ENCODE measurements at places on chromosomes 7 and 10. TPM values are rescaled to one million over a fixed set of nuclear protein-coding genes. Genes with fewer than 3 reads are reported as not detected.

The IFIT1B gene
- under 0.01 TPM for total RNA-seq

GRCh38 chr10:131216681-131217230, 94.8 kb downstream of the TCERG1L start:
- DNase-seq: no peak

The VPS50 gene
- total RNA-seq: 10.8 TPM

The OGDHL gene
- 0.27 TPM for total RNA-seq

- no peak for DNase-seq
These were observed 9.1 kb downstream of the CELF2 start for GRCh38 chr10:11026773-11027172.

GRCh38 chr10:520402-520787, 169.1 kb downstream of the DIP2C start:
- no peak for DNase-seq

The ADARB2 gene
- 1.1 TPM for total RNA-seq

DNA sequence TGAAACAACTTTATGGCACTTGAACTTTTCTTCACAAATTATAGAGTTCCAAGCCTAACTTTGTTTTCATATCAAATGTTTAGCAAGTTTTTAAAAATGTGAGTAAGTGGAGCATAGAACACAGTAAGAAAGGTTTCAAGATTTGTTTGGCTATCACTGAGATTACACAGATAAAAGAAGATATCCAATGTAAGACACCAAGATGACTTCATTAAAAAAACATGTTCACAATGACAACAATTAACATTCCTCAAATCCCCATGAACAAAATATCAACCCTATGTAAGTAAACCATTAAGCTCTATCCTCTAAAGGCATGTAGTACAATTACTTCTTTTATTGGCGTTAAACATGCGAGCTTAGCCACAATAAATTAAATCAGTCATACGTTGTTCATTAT, 129.7 kb downstream of the RELN start:
- no peak for DNase-seq

The LGI1 gene
- total RNA-seq: not detected

- no peak for DNase-seq
These were observed 61.1 kb downstream of the EBLN1 start for GRCh38 chr10:22156750-22157149.

DNA sequence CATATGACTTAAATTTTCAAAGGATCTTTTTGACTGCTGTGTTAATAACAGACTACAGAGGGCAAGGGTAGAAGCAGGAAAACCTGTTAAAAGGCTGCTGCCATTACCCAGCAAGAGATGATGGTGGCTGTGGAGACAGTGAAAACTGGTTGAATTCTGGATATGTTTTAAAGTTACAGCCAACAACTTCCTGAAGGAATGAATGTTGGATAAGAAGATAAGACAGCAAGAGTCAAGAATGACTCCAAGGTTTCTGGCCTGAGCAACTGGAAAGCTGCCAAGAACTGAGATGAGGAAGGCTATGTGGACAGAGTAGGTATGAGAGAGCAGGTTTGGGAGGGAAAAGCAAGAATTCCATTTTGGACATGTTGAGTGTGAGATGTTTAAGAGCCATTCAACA, 19.1 kb downstream of the CNOT4 start:
- no peak for DNase-seq

DNA sequence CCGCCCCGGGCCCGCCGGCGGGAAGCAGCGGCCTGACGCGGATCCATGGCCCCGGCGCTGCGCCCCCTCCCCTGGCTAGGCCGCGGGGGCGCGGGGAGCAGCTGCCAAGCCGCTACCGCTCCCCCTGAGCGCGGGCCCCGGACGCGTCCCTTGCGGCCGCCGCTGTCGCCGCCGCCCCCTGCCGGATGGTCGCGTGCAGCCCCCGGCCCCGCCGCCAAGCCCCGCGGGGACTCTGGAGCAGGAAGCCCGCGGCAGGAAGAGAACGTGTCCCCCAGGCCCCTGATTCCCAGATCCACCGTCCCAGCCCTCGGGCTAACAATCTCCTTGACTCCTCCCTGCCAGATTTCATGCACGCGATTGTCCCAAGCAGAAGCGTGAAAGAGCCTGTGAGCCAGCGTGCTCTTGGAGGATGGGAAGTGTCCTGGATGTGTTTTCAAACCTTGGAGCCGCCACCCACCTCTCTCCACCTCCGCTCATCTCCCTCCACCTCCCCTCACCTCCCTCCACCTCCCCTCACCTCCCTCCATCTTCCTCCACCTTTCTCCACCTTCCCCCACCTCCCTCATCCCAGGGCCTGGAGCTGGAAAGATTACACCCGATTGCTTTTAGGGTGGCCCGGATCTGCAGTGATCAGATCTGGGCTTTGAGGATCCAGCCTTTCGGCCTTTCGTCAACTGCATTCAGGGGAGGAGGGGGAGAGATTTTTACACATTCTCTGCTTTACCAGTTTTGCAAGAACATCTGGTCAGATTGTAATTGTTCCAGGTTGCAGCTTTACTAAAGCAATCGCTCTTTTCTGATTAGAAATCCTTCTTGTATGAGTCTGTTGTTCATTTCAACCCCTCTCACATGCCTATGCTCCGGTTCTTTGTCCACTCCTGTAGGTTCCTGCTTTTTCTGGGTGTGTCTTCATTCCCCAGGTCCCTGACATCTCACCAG, 570 bp upstream of the PRTFDC1 start:
- no peak for DNase-seq

GRCh38 chr10:132511121-132512051, 26.2 kb upstream of the INPP5A start:
- DNase-seq: no peak

The PLAC9 gene
- 0.27 TPM for total RNA-seq

The ZNF425 gene
- 3.0 TPM for total RNA-seq

- no peak for DNase-seq
These were observed 72.8 kb downstream of the FGFR2 start for GRCh38 chr10:121525251-121526134.

- DNase-seq: no peak
These were observed at the start of gene TRIP6 for GRCh38 chr7:100867040-100867775. Gene TRIP6 (plus strand): TSS chr7:100867387. CDS start chr7:100867498, 111 bp downstream.

The AHR gene
- total RNA-seq: 76.7 TPM

GRCh38 chr7:2105280-2105679, 127.5 kb downstream of the MAD1L1 start:
- DNase-seq: no peak

The TMEM139 gene
- total RNA-seq: not detected

DNA sequence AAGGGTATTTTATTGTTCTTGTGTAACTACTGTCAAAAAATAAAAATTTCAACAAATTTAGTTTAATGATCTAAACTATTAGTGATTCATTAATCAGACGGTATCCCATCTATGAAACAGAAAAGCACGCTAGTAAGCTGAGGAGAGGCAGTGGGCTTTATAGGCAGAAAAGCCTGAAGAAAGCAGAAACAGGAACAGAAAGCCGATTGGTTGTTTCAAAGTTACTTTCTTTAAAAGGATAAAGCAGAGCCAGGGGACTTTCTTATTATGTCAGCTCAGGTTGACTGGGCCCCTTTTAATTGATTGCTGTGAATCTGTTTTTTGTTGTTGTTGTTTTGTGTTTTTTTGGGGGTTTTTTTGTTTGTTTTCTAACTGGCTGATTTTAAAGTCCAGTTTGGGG, 105.5 kb downstream of the TES start:
- no peak for DNase-seq

The ANK3 gene
- 3.2 TPM for total RNA-seq

The SH2B2 gene
- 6.2 TPM for total RNA-seq

DNA sequence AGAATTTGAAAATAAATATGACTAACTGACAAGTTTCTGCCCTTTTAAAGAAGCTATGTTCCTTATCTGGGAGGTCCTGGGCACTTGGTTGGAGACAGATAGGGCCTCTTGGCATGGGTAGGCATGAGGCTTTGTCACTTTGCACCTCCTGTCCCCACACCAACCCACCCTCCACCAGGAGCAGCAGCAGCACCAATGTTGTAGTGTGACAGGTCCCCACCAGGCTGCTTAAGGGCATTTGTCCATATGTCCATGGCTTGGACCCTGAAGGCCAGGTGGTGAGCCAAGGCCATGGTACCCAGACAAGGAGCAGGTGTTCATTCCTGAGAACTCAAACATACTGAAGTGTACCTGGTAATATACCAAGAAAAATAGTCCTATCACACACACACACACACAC, 629.1 kb downstream of the ACTR3B start:
- no peak for DNase-seq

DNA sequence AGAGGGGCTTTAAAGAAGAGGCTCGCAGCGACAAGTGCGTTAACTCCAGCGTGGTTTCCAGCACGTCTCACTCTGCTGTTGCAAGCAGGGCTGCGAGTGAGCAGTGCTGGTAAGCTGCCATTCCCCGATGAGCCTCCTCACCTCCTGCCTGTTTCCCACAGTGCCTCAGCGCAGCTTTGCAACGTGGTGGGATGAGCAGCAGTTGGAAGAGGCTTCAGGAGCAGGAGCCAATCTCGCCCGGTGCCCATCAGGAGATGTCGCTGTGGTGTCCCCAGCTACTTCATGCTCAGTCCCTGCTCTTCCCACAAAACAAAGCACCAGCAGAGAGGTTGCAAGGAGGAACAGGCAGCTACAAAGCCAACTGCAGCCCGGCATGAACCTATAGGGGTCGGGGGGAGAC, 2.4 kb upstream of the ADARB2 start:
- DNase-seq: no peak

- DNase-seq: no peak
These were observed 53.6 kb downstream of the KAT6B start for GRCh38 chr10:74880041-74880440.

DNA sequence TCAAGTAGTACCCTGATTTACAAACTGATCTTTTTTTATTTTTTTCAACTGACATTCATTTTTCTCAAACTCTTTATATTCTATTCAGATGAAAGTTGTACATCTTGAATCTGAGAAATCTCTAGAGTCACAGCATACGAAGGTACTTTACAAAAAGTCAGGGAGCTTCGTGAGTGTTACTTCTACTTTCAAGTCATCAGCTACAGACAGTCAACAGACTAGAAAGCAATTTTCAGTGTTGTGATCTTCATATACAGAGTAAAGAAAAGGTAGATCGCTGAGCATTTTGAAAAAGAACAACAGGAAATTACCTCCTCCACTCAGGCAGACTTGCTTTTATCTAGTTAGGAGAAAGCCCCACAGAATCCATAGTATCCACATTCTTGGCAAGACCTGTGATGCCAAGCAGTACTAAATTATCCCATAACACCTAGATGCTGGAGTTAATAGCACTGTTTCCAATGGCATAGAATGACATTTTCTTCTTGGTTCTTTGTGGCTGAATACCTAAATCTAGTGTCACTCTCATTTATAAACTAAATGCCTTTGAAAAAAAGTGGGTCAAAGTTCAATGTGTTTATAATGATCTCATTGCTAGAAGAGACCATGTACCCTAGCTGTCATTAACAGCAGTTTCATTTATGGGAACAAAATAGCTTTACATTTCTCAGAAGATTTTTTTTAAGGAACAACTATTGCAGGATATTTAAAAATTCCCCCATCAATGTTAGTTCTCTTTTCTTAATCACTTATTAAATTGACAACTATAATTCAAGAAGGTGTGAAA, 12.0 kb upstream of the ZNF800 start:
- no peak for DNase-seq

GRCh38 chr7:140990193-140990962, 24.4 kb downstream of the MRPS33 start:
- DNase-seq: no peak

GRCh38 chr7:66443946-66444345, 184.7 kb upstream of the KCTD7 start:
- no peak for DNase-seq

DNA sequence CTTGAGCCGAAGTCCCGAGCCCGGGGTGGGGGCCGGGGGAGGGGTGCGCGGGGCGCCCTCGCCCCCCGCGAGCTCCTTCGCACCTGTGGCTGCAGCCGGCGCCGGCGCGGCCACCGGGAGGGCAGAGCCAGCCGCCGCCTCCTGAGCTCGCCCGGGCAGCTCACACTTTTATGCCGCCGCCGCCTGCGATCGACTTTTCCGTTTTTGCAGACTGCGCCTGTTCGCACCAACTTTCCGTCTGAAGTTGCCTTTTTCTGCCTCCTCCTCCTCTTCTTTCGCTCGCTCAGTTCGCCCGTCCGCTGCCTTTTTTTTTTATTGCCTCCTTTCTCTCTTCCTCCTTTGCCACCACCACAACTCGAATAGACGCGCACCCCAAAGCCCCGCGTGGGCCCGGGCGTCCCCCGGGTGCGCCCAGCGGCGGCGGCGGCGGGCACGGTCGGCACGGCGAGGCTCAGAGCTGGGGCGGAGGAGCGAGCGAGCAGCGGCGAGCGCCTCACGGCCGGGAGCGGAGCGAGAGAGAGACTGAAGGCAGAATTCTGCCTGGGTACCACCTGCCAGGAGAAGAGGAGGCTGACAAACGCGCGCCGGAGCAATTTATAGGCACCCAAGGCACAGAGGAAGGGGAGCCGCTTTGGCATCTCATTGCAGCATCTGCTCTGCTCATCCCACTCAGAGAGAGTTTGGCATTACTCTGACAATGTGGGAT, at the start of gene C1QL3:
C1QL3 (minus strand) TSS at position 569 of the 706 bp plus-strand sequence. CDS start 814 bp downstream, outside the sequence.
- peak; percentile 33 for DNase-seq

The IDI2 gene
- not detected for total RNA-seq

The FAM131B gene
- 0.81 TPM for total RNA-seq

All from hematopoietic multipotent progenitor cell (in vitro differentiated cells).